ENCODE measurements at places on chromosomes 7 and 10. TPM values are rescaled to one million over a fixed set of nuclear protein-coding genes. Genes with fewer than 3 reads are reported as not detected.
A peak's percentile ranks its signal among the peaks of the same experiment; 100 is the strongest.

Gene ELN
- 208 TPM for total RNA-seq

Gene CALML5
- 0.41 TPM for total RNA-seq

DNA sequence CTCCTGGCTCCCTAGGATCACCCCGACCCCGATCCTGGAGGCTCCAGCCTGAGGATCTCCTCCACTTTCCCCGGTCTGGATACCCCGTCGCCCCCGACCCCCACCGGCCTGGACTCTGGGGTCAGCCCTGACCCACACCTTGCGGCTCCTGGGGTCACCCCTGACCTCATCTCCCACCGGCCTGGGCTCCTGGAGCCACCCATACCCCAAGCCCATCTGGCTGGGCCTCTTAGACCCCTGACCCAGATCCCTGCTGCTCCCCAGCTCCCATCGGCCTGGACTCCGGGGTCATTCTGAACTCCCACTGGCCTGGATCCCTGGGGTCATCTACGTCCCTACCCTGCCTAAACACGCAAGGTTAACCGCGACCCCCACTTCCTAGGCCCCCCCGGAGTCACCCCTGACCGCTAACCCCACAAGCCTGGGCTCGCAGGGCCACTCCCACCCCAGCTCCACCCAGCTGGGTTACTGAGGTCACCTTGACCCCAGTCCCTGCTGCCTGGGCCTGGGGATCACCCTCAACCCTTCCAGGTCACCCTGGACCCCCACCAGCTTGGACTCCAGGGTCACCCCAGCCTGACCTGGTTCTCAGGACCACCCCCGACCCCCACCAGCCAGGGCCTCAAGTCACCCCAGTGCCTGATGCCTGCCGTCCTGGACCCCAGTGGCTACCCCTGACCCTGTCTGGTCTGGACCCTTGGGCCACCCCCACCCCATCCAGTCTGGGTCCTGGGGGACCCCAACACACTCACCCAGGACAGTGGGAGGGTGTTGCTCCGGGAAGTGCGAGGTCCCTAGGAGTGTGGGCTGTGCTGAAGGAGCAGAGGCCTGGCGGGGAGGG is 1.2 kb downstream of the FOXK1 start:
- DNase-seq, result no peak

DNA sequence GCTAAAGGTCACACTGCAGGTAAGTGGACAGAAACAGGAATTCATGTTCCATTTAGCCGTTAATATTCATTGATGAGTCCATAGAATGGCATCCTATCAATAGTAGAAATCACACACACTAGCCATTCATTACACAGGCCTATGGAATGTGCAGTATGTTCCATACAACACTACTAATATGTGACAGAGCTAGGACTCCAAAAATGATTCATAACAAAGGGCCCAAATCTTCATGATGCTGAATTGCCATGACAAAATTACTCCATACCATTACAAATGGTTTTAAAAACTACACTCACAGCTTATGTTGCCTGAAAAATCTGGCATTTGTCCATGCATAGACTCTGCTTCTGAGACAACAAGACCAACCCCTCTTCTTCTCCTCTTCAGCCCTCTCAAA is 549.1 kb downstream of the XPNPEP1 start:
- DNase-seq, result peak; percentile 47

DNA sequence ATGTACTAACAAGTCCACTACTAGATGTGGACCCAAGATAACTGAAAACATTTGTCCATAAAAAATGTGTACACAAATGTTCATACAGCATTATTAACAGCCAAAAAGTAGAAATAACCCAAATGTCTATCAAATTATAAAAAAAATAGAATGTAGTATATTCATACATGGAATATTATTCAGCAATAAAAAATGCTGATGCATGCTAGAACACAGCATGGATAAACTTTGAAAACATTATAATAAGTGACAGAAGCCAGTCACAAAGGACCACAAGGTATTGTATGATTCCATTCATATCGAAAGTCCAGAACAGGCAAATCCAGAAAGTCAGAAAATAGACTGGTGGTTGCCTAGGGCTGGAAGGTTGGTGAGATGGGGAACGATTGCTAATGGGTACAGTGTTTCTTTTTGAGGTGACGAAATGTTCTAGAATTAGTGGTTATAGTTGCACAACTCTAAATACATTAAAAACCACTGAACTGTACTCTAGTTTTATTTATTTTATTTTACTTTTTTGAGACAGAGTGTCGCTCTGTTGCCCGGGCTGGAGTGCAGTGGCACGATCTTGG is 43.3 kb upstream of the ANLN start:
- DNase-seq, result no peak

- no peak for DNase-seq
Measured at GRCh38 chr7:157495177-157495553, 158.4 kb downstream of the DNAJB6 start.

DNA sequence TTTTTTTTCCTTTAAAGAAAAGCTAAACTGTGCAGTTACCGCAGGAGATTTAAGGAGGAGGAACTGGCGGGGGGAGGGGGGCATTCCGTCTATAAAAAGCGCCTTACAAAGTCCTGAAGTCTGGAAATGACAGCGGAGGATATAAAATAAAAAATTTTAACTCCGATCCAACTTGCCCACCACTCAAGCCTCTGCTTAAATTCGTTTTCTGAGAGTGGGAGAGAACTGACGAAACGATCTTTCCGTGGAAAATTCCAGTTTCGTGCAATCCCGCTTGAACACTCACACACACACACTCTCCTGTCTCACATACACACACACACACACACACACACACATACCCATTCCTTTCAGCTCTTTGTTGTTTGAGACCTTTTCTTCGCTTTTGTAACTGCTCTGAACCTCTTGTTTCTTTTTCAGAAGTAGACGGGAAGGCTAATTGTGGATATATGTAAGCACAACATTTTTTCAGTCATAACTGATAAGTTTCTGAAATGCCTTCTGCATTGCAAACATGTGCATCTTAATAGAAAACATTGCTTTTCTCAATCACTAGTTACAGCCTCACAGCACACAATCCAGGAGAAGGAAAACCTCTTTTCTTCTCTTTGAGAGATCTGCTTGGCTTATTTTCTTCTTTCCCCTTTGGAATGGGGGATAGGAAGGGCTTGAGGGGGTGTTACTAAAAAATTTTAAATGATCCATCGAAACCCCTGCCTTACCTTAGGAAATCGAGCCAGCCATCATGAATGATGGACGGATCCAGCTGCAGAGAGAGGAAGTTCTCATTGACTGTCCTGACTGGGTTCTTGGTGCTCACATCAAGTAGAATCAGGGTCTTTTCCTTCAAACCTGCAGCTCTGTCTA is 628 bp downstream of the HPSE2 start:
- DNase-seq, result peak; percentile 32

- no peak for DNase-seq
Measured at GRCh38 chr7:105161366-105161765, 147.4 kb downstream of the KMT2E start.

- peak; percentile 22 for DNase-seq
Measured at GRCh38 chr7:5283421-5284303, 919 bp downstream of the SLC29A4 start.

DNA sequence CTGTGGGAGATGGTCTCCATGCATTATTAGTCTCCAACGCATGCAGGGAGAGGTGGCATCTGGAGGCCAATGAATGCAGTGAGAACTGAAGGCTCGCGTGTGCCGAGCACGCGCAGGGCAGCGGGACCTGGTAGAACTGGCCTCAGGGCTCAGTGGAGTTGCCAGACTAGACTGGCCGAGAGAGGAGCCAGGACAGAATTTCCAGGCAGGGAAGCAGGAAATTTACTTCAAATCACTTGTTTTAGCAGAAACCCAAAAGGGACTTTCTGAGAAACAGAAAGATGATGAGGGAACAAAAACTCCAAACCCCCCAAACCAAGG is 311.0 kb upstream of the IMMP2L start:
- DNase-seq, result no peak

DNA sequence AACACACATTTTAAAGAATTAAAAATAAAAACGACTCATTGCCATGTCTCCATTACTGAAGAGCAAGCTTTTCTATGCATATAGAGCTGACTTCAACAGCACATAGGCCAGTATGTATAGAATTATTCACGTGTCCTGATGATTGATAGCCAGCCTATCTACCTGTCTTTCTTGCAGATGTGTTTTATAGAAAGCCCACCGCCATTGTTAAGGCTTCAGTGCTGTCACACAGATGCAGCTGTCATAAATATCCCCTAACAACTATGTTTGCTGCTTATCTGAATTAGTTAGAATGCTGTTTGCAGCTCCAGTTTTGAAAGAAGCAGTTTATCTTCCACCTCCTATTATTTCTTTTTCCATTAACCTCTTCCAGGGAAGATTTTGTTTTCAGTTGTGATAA is 235.9 kb downstream of the SLC25A13 start:
- DNase-seq, result no peak

- DNase-seq, result no peak
Measured at GRCh38 chr7:8112685-8113084, 144.1 kb downstream of the GLCCI1 start.

DNA sequence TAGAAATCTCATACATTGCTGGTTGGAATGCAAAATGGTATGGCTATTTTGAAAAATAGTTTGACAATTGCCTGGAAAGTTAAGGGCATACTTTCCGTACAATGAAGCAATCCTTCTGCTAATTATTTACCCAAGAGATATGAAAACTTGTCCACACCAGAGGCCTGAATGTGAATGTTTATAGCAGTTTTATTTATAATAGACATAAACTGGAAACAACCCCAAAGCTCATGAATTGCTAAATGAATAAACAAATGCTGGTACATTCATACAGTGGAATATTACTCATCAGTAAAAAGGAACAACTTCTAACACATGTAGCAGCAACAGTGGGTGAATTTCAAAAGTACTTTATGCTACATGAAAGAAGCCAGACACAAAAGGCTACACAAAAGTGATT is 42.7 kb downstream of the MMRN2 start:
- DNase-seq, result no peak

DNA sequence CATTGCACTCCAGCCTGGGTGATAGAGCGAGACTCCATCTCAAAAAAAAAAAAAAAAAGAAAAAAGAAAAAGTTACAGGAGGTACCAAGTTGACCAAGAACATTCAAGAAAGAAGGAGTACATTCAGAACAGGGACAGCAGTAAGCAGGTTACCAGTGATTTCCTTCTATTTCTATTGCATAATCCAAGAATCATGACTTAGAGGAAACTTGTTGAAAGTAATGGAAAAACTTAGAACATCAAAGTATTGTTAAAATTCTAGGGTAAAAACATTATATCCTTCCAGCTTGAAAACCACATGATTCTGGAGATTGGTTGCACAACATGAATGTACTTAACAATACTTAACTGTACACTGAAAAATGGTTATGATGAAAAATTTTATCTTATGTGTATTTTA is 25.2 kb downstream of the RAPGEF5 start:
- DNase-seq, result no peak

- peak; percentile 82 for DNase-seq
Measured at GRCh38 chr7:129855234-129855673, 97.5 kb downstream of the UBE2H start.

DNA sequence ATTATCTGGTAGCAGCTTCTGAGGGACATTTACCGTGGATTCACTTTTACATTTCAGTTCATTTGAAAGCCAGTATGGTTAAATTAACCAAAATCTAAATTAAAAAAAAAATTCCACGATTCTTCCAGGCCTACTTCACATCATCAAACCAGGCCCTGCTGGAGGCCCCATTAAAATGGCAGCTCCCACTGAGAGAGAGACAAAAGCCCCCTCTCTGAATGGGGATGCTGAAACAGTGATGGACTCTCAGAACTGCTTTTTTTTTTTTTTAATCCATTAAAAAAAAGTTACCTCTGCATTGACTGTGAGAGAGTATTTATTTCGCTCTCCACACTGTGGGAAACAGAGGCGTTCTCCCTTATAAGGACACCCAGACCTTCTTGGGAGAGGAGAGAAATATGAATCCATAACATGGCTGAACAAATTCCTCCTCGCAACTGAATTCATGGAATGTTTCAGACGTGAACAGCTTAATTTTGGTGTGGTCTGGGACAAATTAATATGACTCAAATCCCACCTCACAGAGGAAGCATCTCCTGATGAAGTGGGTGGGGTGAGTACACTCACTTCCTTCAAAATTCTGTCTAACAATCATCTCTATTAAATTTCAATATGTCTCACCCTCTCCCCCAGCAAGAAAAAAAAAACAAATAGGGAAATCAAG is 73.5 kb downstream of the SAMD9 start:
- DNase-seq, result peak; percentile 40

- DNase-seq, result no peak
Measured at GRCh38 chr10:22742678-22743077, 28.3 kb upstream of the PIP4K2A start.

DNA sequence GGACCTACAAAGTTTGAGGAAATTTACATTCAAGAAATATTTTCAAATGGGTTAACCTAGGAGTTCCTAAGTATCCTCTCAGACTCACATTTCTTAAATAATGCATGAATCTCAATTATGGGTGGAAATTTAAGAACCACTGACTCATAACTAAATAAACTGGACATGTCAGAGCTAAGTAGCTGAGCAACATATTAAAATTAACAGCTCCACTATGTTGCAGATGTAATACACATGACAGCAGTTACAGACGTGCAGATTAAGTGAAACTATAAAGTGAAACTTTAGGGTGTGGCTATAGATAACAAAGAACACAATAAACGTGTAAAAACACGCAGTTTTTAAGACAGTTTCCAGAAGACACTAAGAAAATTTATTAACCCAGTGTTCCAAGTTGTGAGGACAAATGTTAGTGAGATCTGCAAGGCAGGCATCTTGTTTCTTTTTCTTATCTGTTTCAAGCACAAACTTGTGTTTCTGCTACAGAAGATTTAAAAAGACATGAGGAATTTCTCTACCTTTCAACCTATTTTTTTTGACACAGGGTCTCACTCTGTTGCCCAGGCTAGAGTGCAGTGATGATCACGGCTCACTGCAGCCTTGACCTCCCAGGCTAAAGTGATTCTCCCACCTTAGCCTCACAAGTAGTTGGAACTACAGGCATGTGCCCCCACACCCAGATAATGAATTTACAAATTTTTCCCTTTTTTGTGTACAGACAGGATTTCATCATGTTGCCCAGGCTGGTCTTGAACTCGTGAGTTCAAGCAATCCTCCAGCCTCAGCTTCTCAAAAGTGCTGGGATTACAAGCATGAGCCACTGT is 25.3 kb downstream of the DNMBP start:
- no peak for DNase-seq

GRCh38 chr7:46210467-46210866 is 289.4 kb upstream of the IGFBP3 start:
- DNase-seq, result no peak

Data from tongue (tissue), 3 donors.